T-helper 2 cell (primary cell): ENCODE measurements at places on chromosomes 16 and 17.
A peak's percentile ranks its signal among the peaks of the same experiment; 100 is the strongest.

DNA sequence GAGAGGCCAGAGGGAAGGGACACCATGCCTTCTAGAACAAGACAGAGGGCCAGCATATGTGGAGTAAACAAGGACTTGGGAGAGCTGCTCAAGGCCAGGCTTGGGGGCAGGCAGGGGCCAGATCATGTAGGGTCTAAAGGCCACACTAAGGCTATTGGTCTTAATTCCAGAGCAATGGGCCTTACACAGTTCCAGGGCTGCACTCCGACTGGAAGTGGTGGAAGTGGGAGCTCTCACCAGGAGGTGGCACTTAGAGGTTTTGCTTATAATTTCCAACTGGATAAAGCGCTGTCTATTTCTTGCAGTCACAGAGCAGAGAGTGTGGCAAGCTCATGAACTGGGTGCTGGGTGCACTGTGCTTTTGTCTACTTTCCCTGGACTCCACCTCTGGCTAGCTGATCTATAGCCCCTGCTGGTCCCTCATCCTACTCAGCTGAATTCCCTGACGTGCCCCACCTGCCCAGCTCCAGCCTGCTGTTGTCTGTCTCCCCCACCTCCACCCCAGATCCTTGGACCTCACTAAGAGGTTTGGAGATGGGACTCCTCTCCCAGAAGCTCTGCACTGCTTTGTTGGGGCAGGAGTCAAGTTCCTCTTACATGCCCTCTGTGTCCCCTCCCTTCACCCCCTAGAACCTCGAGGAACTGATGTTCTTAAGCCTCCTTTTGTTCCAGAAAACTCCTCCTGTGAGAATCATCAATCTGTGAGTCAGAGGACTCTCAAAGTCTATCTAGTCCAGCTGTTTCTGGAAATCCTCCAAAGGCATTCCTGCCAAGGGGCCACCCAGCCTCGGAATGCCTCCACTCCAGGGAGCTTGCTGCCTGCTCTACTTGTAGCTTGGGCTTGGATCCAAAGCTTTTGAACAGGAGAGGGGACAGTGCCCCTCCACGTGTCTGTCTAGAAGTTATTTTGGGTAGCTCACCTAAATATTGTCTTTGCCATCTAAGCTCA, 48.1 kb upstream of the KSR1 start:
- no peak for DNase-seq

DNA sequence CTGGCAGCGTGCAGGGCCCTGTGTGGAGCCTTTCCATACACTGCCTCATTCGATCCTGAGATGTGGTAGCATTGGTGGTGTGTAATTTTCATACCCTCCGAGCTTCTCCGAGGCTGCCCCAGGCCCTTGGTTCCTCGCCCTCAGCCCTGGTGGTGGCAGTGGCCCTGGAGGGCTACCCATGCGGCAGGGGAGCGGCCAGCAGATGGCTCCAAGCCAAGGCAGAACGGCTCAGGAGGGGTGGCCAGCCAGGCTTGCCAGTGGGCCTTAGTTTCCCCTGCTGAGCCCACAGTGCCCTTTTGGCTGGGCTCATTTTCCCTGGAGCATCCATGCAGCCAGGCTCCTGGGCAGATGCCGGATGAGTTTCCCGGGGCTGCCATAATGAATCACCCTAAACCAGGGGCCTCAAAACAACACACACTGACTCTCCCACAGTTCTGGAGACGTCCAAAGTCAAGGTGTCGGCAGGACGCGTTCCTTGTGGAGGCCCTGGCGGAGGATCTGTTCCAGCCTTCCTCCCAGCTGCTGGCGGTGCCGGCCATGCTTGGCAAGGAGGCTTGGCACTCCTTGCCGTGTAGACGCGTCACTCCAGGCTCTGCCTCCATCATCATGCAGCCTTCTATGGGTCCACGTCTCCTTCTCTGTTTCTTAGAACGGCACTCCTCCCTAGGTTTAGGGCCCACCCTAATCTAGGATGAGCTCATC, 158.8 kb upstream of the GSE1 start:
- DNase-seq: no peak

DNA sequence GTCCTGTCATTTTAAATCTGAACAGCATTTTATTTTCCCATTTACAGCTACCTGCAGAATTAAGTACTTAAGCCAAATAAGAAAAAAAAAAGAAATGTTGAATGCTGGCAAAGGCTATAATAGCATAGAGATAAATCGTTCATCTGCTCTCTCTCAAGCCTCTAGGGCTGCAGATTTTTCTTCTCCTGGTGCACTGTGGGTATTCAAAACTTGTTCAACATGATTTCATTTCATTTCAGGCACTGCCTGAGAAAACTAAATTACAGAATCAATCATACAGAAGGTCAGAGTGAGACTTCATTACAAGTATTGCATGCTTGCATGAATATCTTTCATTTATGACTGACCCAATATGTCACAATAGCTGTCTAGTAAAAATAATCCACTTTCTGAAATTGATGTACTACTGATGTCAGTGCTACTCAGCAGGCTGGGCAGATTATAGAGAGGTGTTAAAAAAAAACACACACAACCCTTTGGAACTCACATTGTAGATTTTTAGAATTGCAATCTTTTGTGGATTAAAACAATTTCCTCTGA, 86.2 kb downstream of the TOX3 start:
- DNase-seq: no peak

DNA sequence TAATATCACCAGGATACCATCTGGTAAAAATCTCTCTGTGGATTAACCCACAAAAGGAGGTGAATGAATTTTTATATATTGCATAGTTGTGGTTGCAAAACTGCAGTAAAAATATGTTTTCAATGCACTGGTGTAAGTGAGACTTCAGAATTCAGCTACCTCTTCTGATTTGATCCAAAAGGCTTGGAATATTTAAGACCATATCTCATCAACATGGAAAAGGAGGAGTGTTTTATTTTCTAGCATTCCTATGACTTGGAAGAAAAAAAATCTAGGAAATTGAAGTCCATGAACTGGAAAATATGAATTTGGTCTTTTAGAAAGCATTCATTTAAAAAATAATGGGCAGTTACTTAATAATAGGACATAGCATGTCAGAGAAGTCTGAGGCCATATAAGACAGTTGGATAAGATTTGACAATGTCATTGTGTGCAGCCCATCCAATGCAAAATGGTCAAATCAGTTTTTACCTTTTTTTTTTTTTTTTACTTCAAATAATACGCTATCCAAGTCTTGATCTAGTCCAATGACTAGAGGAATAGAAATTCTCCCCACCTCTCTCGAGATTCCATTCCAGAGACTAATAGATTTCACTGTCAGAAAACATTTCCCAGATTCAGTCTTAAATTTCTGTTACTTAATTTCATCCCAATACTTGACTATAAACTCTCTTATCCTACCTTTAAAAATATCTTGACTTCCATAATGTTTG, 364.9 kb upstream of the PMFBP1 start:
- no peak for DNase-seq

- DNase-seq: no peak
Measured at GRCh38 chr17:36198831-36199465, 2.4 kb upstream of the CCL3L1 start.

DNA sequence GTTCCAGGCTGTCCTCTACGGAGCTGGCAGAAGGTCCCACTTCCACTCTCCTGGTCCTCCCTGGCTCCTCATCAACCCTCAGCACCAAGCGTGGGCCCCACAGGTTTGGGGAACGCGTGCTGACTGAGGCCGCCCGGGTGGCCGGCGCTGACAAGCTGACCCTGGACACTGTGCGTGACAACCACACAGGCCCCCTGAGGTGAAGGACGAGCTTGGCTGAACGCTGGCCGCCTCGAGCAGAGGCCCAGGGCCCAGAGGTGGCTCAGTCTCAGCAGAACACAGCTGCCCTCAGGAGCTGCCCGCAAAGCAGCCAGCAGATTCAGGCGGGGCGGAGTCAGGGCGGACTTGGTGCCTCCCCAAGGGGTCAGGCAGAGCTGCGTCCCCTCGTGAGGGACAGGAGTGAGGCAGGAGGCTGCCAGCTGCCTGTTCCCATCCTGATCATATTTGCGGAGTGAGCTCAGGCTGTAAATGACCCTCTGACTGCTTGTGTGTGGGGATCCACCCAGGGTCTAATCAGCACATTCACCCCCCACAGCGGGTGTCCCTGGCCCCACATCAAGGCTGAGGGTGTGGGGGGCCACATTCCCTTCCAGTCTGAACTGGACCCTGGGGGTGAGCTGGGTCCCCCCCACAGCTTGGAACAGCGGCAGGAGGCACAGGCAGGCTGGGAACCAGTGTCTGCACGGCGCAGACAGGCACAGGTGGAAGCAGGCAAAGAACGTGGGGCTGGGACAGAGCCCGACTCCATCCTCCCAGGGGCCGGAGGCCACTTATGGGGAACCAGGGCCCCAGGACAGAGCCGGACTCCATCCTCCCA, 105.1 kb upstream of the METRNL start:
- DNase-seq: no peak

GRCh38 chr16:48479329-48479728, 94.1 kb upstream of the SIAH1 start:
- DNase-seq: no peak

DNA sequence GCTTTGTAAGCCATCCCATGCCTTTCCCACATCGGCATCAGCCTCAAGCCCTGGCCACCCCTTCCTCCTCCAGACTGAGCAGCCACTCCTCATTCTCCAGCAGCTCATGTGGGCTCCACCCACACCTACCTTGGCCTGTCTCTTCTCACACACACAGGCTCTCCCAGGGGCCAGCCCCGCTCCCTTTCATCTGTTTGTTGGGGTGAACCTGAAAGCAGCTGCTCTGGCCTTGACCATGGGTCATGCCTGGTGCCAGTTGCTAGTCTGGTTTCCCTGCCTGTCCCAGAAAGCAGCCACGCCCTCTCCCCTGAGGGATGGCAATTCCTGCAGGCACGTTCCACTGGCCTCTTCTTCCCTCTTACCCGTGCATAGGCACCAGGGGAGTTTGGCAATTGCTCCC, 11.4 kb upstream of the TMEM238L start:
- DNase-seq: no peak

GRCh38 chr17:70767102-70767701, 597.9 kb downstream of the KCNJ2 start:
- no peak for DNase-seq

GRCh38 chr17:17676752-17677151, 4.5 kb upstream of the RAI1 start:
- no peak for DNase-seq

- DNase-seq: no peak
Measured at GRCh38 chr17:28706471-28707338, 5.0 kb downstream of the PROCA1 start.

GRCh38 chr17:62745806-62746205, 62.3 kb downstream of the MARCHF10 start:
- no peak for DNase-seq

DNA sequence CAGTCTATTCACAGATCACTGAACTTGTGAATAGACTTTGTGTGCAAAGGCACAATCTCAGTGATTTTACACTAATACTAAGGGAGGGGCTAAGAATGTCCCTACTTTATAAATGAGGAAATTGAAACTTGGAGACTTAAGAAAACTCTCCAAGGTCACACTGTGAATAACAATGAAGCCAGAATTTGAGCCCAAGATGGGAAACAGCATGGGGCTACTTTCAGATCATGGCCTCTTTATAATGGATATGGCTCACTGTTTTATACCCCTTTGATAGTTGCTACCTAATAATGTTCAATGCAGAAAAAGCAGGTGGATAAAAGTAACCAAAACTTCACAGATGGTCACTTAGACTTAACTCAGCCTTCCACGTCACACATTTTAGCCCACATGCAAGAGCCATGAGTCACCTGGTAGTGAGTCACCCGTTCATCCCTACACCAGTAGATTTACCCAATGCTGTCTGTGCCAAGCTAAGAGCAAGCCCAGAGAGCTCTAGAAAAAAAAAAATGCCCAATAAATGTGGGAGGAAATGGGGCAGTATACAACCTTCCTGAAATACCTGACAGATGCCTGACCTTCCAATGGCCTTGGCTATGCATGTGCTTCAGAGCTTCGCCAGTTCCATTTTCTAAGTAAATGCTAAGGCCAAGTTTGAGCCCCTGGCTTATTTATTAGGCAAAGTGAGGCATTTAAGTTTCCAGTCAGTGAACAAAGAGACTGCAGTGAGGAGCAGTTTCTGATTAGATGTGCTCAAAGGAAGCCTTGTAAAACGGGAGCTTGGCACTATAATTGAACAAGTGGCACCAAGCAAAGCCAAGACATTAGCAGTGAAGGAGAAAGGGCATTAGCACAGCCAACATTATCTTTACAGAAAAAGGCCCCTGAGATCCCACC, 219.7 kb downstream of the TMEM114 start:
- DNase-seq: no peak

DNA sequence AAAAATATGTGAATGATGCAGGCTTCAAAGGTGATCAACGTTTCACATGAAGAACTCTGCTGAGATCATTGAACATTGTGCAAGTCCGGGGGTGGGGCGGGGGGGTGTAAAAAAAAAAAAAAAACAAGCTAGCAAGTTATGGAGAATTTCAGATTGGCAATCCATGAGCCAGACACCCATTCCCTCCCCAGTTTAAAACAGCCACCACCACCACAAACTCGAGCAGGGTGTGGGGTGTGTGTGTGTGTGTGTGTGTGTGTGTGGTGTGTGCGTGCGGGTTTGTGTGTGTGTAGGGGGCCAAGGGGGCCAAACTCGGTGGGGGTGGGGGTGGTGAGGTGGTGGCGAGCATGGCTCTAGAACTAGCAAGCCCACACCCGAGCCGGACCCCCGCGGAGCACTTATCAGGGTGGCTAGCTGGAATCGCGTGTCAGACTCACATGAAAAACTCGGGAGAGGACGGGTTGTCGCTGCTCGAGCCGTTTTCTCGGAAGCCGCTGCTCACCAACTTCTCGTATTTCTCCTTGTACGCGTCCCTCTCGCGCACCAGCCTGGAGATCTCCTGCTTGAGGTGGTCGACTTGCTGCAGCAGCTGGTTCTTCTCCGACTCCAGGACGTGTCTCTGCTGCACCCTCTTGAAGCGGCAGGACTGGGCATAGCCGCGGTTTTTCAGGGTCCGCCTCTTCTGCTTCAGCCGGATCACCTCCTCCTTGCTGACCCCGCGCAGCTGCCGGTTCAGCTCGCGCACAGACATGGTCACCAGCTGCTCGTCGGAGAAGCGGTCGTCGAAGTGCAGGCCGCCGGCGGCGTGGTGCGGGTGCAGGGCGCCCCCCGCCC, 2.0 kb downstream of the MAF start:
- DNase-seq: peak; percentile 31

- no peak for DNase-seq
Measured at GRCh38 chr16:81688182-81688581, 90.9 kb upstream of the PLCG2 start.

- no peak for DNase-seq
Measured at GRCh38 chr17:10155371-10156076, 42.9 kb downstream of the GAS7 start.
